ENCODE measurements at places on chromosomes 3 and 15. TPM values are rescaled to one million over a fixed set of nuclear protein-coding genes. Genes with fewer than 3 reads are reported as not detected.

DNA sequence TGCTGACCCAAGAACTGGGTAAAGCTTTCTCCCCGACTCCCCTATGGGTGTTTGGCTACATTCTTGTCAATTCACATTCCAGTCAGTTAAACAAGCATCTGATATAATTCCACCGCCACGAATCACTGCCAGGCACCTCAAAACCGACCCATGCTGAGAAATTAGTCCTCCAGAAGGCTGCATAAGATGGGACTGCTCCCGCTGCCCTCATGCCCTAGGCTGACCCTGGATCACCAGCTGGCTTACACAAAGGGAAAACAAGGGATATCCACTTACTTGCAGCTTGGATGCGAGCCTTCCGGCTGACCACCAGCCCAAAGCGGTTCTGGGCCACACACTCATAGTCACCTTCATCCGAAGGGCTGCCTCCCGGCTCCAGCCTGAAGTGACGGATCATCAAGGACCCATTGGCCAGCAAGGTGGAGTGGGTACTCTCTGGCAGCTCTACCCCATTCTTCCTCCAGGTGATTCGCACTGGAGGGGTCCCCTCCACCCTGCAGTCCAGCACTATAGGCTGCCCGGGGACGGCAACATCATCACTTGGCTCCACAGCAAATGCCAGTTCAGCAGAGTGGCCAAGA, 2.9 kb downstream of the IGDCC3 start:
- no peak for DNase-seq

DNA sequence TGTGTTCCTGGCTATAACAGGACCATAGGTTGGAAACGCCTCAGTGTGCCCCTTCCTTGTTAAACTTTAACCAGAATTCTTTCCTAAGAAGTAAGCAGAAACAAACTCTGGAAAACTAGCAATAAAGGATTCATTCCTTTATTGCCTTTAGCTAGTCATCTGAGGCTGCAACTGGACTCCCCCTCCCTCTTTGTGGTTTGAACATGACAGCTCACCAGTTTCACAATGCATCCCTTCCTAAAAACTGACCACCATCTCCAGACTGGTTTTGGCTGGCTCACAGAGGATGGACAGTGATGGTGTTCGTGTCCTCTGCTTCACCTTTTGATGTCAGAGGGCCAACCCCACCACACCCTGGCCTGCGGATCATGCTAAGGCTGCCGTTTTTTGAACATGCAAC, 27.9 kb upstream of the TGFBR2 start:
- DNase-seq: no peak

DNA sequence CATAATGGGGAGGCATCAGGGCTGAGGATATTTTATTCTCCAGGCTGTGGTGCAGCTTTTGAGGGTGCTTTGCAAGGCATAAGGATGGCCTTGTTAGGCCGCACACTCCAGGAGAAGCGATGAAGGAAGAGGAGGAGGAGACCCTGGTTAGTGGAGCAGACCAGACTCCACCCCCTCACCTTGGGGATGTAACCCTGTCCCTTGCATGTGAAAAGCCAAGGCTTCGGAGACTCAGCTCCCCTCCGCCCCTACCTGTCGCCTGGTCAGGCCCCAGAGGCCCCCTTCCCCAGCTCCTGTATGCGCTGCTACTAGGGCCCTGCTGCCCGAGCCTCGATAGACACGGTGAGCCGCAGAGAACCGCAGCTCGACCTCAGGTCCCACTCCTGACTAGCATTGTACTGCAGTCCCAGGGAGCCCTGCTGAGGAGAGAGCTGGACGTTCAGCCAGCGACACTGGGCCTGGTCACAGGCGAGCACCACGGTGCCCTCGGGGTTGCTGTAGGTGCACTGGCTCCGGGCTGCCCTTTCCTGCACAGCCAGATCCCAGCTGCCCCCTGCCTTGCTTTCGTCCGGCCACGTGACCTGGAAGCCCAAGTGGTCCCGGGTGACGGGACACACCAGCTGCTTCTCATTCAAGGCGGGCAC, 10.2 kb downstream of the CPN2 start:
- no peak for DNase-seq

DNA sequence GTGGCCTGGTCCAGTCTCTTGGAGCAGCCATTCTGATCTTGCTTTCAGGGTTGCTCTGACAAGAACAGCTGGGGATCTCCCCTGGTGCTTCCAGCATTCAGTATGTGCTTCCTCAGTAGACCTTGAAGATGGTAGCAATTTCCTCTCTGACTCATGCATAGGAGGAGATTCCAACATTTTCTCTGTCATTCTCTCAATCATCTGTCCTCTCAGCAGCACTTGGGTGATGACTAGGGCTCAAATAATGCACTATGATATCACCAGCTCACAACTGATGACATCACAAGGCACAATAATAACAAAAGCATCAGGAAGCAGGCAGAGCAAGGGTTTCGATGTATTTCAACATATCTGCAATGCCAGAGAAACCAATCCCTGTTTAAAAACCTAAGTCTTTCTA, 52.7 kb downstream of the NFKBIZ start:
- no peak for DNase-seq

DNA sequence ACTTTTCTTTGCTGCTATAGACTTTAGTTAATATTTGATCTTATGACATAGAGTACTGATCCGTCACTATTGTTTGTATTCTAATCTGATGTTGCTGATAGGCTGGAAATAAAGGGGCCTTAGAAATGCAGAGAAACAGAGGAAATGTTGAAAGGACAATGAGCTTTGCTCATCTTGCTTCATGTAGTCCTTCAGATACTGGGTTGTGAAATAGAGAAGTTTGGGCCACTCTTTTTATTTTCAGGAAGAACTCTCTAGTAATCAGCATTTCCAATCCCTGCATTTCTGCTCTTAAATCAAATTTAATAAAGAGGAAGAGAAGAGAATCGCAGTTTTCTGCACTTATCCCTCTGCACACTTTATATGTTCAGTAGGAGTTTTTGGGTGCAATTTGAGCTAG, 192.8 kb upstream of the THBS1 start:
- DNase-seq: no peak

- peak; percentile 75 for DNase-seq
Measured at GRCh38 chr3:33658991-33659848, 58.8 kb downstream of the CLASP2 start.

Gene SEMA3F
- polyA plus RNA-seq: 43.4 TPM

Gene DZIP1L
- 17.9 TPM for polyA plus RNA-seq

Gene MED12L
- 0.79 TPM for polyA plus RNA-seq

- DNase-seq: no peak
Measured at GRCh38 chr15:101156509-101157159, 95.2 kb downstream of the CHSY1 start.

GRCh38 chr3:29494305-29495036, 213.6 kb downstream of the RBMS3 start:
- peak; percentile 23 for DNase-seq

DNA sequence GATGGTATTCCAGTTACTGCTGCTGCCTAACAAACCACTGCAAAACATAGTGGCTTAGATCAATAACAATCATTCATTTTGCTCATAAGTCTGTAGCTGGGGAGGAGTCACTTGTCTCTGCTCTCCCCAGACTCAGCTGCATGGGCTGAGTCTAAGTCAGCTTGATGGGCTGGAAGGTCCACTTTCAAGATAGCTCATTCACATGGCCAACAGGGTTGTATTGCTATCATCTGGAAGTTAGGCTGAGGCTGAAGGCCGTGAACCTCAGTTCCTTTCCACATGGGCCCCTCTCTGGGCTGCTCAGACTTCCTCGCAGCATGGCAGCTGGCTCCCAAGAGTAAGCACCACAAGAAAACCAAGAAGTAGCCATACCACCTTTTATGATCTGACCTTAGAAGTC, 28.7 kb upstream of the BFSP2 start:
- no peak for DNase-seq

DNA sequence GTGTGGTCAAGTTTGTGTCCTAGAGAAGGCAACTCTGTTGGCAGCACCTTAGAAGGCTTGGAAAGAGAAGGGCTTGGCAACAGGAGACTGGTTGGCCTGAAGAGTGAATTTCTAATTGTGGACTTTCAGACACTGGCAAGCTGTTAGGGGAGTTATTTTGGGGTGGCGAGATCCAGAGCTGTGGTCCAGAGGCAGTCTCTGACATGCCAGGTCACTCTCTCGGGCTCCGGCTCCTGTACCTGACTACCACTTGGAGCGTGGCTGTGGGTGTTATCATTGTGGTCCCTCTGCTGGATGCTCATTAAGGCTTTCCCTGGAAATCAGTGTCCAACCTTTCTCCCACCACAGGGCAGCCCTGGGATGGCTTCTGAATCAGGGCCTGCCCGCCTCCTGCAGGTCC, 209.0 kb downstream of the SLCO3A1 start:
- DNase-seq: no peak

DNA sequence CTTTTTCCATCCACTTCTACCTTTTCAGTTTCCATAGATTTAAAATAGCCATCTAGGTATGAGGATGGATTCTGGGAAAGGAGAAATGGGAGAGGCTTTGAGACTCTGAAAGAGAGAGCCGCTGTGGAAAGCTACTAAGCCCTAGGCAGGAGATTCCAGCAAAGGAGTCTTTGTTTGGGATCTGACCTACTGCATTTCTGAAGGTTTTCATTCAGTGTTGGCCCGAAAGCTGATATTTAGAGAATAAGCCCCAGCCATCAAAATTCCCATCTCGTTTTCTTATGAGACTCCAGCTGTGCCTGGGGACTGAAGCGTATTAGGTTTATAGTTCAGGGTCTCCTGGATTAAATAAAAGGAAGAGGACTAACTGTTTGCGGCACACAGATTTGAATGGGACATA, 19.5 kb downstream of the LIPH start:
- DNase-seq: no peak

Gene CTXND1
- 19.7 TPM for polyA plus RNA-seq

GRCh38 chr3:64655160-64655559, 32.6 kb downstream of the ADAMTS9 start:
- DNase-seq: no peak

- DNase-seq: no peak
Measured at GRCh38 chr15:60661080-60661645, 182.2 kb upstream of the ICE2 start.

Gene AGBL1
- not detected for polyA plus RNA-seq

Gene ZNF385D
- polyA plus RNA-seq: 28.6 TPM

GRCh38 chr3:72345237-72345878, 502.9 kb downstream of the SHQ1 start:
- no peak for DNase-seq

Gene GP9
- 2.3 TPM for polyA plus RNA-seq

DNA sequence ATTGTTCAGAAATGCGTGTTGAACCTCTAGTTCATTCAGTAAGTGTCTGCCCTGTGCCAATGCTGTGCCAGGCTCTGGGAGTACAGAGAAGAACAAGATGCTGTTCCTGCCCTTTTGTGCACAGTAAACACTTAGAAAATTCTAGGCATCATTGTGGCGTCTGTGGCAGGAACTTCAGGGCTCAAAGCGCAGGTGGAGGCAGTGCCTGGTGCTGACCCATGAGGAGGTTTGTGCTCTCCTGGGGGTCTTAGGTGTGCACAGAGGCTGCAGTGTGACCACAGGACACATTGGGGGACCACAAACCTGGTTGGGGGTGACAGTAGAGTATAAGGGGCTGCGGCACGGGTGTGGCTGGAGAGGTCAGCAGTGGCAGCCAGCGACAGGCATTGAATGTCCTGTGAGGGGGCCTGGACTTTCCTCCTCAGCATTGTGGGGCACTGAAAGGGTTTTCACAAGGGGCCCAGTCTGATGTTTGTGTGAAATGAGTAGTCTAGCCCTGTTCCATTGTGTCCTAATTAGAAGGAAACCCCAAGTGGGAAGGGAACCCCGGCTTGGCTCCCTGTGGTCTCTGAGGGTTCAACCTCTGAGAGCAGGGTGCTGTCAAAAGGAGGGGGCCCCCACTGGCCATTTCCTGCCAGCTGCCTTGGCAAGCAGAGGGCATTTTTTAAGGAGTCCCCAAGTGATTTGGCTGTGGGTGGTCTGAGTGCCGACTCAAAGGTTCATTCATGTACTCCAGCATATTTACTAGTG, 20.9 kb downstream of the MRAS start:
- peak; percentile 18 for DNase-seq

DNA sequence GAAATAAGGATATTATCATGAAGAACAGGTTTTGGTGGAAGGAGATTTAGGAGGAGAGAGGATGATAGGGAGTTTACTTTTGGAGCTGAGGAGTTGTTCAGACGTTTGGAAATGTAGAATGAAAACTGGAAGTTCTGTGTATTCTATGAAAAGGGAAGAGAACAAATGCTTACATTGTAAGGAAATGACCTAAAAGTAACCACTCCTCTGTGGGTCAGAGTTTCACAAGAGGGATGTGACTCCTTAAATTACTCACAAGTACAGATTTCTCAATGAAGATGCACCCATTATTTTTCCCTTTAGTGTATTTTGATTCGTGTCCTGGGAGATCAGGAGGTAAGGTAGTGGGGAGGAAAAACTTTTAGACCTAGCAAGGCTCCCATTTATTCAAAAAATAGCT, 4.0 kb downstream of the RNF13 start:
- DNase-seq: no peak

DNA sequence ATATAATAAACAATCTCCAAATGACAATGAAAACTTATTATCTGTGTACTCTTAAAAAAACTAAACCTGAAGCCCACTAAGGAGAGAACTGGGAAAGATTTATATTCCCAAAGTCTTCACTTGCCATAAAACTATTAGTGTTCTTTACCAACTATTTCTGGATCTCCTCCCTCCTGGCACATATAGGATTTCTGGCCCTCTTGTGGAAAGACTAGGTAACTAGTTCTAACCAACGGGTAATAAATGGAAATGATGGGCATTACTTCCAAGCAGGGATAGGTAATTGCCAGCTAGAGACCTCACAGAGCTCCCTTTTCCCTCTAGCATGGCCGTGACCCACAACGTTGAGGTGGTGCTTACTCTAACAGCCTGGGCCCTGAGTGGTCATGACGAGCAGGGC, 110.1 kb downstream of the DNAH12 start:
- no peak for DNase-seq

- no peak for DNase-seq
Measured at GRCh38 chr15:45203182-45203581, 15.4 kb upstream of the SHF start.

Gene TRIM59
- polyA plus RNA-seq: 25.8 TPM

Gene ECE2
- polyA plus RNA-seq: not detected

Gene GPR62
- polyA plus RNA-seq: 0.28 TPM
